ENCODE measurements at places on chromosomes 3 and 15.

DNA sequence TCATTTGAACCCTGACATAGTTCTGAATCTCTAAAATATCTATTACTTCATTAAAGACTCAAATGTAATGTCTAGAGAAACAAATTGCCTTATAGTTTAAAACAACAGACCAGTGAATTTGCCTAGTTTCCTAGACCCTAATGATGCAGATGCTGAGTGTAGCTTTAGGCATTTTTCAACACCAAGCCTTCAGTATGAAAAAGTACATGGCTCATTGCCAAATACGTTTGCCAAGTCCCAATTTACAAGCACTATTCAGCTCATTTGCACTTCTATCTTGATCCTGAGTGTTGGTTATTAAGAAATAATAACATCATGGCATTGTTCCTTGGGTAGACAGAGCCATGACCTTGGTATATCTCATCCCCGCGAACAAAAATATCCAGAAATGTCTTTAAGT, 46.8 kb downstream of the EOMES start:
- DNase-seq = no peak

- no peak for DNase-seq
Measured at GRCh38 chr3:166879661-166880060, 500.4 kb downstream of the ZBBX start.

DNA sequence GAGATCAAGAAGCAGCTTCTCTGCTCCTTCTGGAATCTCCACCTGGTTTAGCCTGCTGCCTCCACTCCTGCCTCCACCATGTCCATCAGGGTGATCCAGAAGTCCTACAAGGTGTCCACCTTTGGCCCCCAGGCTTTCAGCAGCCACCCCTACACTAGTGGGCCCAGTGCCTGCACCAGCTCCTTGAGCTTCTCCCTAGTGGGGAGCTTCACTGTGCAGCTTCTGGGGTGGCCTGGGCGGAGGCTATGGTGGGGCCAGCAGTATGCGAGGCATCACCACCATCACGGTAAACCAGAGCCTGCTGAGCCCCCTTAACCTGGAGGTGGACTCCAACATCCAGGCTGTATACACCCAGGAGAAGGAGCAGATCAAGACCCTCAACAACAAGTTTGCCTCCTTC, 2.4 kb upstream of the KPNA4 start:
- no peak for DNase-seq

DNA sequence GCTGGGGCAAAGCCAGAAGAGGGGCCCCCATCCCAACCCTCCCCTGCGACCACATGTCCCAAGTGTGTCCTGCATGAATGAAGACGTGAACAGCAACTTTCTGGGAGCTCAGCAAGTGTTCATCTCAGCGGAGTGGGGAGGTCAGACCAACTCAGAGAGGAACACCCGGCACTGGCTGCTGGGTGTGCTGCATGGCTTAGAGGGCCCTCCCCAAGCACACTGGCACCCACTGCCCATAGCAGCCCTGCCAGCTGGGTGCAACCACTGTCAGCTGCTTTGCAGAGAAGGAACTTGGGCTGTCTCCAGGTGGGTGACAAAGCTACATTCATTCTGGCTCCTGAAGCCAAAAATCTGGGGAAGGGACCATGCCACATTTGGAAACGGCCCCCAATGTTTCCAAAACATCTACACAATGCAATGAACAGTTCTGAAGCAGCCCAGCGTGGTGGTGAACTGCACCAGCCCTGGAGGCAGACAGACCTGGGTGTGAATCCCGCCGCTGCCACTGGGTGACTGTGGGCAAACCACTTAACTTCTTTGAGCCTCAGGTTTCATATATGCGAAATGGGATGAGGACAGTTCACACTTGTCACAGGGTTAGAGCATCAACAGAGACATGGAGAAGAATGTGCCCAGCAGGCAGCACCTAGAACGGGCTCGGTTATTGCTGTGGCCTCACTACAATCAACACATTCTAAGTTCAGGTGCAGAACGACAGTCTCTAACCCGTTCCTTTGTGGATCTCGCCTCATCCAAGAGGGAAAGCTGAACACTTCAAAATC, 145.4 kb downstream of the NUP210 start:
- no peak for DNase-seq

DNA sequence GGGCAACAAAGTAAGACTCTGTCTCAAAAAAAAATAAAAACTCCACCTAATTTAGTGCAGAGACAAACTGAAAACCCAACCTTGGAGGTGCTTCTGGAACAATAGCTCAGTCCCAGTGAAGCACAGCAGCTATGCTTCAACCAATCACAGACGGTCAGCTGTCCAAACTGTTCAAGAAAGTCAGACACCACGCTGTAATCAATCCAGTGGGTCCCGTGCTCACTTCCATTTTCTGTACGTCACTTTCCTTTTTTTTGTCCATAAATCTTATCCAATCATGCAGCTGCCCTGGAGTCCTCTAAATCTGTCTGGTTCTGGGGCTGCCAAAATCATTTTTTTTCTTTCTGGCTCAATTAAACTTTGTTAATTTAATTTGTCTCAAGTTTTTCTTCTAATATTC, 93.6 kb upstream of the FAM174B start:
- no peak for DNase-seq

DNA sequence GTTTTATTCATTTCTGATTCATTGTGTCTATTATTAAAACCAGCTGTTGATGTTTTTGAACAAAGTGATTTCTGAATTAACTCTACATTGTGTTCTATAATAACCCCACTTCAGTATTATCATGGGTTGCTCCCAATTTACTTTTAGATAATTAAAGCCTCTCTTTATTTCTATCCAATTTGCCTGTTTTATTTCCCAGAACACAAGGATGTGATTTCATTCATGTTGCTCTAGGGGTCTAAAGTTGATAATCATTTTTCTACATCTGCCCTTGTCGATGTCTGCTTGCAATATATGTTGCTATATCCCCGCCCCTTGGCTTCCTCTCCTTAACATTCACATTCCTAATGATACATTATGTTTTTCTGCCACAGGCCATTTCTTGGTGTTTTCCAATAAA, 747.3 kb downstream of the CADM2 start:
- DNase-seq = no peak

- DNase-seq = no peak
Measured at GRCh38 chr3:94317017-94317416, 254.2 kb downstream of the NSUN3 start.
